Vein endothelial cell (primary cell): ENCODE measurements at places on chromosomes 6 and 20. TPM values are rescaled to one million over a fixed set of nuclear protein-coding genes. Genes with fewer than 3 reads are reported as not detected.

Gene MTFR2
- total RNA-seq, result 2.0 and 4.8 TPM in 2 replicates

Gene KIAA1755
- total RNA-seq, result under 0.01 and 0.19 TPM in 2 replicates

Gene TRIM10
- total RNA-seq, result not detected in 2 replicates

Gene RIMS1
- total RNA-seq, result 3.2 and 12.7 TPM in 2 replicates

Gene ID1
- 251 and 348 TPM in 2 replicates for total RNA-seq

Gene SRSF12
- total RNA-seq, result 0.29 TPM in 1 of 2 replicates, not detected in the other

Gene FRS3
- total RNA-seq, result 1.3 and 2.0 TPM in 2 replicates
